Suppressor macrophage treated with lipopolysaccharide for 4 hours (primary cell): ENCODE measurements at places on chromosomes 1 and 21.
A peak's percentile ranks its signal among the peaks of the same experiment; 100 is the strongest.

DNA sequence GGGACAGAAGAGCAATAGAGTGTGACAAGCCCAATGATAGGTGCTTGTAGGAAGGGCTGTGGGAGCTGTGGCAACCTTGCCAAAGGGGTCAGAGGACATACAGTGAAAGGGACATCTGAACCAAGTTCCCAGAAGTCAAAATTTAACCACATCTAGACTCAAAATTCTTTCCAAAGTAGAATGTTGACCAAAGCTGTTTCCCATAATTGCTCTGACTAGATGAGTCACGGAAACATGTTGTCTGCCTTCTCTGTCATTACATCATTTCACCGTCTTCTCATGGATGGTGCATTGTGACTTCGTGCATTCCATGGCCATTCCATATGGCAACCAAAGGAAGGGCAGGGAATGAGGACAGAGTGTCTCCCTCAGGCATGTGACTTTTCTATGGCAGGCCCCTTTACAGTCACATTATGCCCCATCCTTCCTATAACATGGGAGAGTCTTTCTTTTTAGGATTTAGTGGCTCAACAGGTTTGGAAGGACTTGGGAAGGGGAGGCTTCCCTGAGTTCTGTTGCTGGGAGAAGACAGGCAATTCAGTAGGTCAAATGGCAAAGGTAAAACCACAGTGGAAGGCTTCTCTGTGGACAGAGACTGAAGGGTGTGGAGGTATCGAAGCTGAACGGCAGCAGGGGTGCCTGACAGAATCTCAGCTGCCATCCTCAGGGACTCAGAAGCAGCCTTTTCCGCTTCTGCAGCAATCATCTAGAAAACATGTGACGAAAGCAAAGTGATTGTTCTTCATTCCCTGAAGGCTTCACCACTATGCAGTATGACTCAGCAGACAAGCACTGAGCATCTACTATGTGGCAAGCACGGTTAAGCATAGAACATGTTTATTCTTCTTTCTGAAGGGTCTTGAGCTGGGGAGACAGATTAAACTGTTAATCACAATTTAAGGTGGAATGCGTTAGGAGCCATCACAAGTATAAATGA is 24.7 kb downstream of the NPHS2 start:
- no peak for DNase-seq

- DNase-seq, result no peak
These were observed 347.9 kb downstream of the LTN1 start for GRCh38 chr21:28644762-28645161.

- DNase-seq, result no peak
These were observed 30.0 kb upstream of the DMRTA2 start for GRCh38 chr1:50453266-50453665.

DNA sequence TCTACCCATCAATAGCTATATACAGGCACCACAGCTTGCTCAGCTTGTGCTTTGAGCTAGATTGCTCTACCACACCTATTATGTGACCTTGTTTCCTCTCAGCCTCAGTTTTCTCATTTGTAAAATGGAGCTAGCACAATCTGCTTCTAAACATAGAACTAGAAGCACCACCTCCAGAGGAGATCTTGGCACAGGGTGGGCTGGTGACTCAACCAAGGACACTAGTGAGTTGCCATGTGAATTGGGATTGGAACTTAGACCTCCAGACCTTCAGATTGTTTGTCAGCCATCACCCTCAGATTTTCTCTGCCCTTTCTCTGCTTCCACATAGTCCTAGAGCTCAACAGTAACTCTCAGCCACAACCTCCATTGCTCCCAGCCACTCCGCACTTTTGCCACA is 3.0 kb upstream of the MACO1 start:
- no peak for DNase-seq

DNA sequence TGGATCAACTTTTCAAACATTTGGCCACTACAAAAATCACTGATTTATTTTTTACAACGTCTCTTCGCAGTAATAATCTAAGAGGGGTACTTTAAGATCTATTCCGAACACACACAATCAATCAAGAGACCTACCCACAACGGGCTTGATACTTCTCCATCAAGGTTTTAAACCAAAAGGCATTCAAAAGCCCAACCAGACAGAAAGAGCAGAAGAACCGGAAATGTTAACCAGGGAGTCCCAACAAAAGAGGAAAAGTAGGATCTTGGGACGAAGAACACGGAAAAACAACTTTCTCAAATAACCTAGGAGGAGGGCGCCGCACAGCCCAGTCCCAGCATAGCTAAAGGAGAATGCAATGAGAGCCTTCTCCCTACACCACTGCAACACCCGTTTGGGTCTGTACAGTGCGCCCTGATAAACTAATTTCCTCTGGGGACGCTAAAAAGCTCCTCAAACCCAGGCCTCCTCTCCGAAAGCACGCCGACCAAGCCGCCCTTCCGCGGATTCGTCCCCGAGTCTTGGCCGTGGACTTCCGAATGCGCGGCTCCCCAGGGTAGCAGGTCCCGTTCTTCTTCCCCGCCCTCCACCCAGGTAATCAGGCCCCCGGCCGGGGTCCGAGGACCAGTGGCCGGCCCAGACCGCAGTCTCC is 623 bp downstream of the RPL22 start:
- DNase-seq, result no peak

DNA sequence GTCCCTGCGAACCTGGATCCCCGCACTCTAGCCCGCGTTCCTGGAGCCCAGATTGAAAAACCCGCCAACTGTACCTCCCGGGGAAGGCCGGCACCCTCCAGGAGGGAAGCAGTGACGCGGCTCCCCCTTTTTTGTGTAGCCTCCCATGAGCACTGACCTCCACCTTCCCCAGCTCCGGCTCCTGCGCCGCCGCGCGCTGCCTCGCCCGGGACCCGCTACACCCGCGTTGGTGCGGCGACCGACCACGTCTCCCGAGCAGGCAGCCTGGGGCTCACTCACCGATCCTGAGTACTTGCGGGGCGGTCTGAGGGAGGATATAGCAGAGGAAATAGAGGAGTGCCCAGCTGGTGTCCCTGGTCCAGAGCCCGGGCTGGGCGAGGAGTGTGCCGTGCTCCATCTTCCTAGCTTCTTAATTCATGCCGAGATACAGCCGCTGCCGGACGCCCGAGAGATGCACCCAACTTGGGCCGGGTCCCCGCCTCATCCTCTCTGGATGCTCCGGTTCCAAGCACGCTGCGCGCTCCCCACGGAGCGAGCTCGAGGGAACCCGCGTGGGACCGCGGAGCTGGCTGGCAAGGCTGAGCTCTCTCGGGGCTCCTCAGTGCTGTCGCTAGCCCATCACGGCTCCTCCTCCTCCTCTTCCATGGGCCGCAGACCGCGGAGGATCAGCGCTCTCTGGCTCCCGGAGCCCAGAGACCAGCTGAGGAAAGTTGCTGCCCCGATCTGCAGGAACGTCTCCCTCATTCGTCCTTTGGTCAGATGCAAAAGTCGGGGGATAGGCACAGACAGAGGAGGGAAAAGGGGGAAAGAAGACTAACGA is 482 bp downstream of the GRIK1 start:
- no peak for DNase-seq

- peak; percentile 56 for DNase-seq
These were observed 43.9 kb downstream of the FH start for GRCh38 chr1:241475671-241476070.

DNA sequence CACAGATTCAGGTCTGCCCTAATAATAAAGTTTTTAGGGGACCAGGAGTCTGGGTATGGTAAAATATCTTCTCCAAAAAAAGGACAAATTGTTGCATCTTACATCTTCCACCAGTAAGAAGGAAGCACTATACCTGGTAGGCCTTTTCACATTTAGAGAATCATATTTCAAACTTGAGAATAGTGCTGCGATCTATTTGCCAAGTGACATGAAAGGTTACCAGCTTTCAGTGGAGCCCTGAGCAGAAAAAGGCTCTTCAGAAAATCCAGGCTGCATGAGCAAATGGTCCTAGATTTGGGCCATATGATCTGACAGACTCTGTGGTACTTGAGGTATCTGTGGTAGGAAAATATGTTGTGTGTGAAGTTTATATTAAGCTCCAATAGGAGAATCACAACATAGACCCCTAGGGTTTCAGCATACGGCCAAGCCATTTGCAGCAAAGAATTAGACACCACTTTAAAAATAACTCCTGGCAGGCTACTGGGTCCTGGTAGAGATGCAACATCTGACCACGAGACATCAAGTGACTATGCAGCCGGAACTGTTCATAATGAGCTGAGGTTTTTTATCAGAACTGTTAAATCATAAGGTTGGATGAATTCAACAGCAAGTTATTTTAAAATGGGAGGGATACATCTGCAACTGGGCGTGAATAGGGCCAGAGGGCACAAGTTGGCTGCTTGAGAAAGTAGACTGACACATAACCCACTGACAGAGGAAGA is 38.6 kb upstream of the CCDC190 start:
- DNase-seq, result no peak

GRCh38 chr21:30463713-30464112 is 16.5 kb downstream of the KRTAP19-1 start:
- DNase-seq, result no peak

GRCh38 chr1:147651466-147651865 is 18.9 kb downstream of the ACP6 start:
- no peak for DNase-seq

- no peak for DNase-seq
These were observed 32.0 kb upstream of the FAM89A start for GRCh38 chr1:231072041-231072440.
